ENCODE measurements at places on chromosomes 1 and 21.

DNA sequence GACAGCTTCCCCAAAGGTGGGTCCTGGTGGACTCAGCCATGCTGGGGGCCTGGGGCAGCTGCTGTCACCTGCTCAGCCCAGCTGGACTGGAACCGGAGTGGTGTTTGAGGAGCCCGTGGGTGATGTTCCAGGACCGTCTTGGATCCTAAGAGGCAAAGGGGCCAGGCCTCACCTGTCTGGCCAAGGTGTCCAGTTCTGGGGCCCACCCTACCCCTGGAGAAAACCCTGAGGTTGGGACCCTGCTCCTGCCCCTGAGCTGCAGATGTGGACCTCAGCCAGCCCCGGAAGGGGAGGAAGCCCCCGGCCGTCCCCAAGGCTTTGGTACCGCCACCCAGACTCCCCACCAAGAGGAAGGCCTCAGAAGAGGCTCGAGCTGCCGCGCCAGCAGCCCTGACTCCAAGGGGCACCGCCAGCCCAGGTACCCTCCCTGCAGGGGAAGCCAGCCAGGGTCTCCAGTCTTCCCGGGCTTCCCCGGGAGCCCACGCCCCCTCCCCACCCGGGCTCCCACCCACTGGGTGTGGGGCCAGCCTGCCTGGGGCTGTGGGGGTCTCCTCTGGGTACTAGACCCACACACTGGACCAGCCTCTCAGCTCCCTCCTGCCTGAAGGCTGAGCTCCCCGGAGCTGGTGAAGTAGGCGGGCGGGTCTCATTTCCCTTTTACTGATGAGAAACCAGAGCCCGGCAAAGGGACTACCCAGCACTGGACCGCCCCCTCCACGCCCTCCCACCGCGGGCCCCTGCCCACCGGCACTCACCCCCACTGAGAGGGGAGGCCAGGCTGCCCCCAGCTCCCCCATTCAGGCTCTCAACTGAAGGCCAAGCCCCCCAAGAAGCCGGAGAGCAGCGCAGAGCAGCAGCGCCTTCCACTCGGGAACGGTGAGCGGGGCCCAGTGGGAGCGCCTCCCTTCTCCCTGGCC is 1.3 kb downstream of the AIRE start:
- DNase-seq, result no peak

DNA sequence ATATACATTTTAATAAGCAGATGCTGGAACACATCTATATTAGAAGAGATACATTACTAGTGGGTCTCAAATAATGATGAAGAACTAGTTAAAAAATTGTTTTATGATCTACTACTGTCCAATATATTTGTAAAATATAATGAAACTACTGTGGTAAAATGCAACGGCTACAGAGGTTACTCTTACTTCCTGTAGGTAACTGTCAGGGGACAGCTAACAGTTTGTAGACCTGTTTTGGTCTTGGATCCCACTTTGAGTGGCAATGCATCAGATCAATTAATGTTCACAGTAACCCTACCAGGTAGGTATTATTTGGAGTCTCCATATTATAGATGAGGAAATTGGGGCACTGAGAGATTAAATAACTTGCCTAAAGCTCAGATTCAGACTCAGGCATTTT is 26.7 kb upstream of the MYSM1 start:
- DNase-seq, result no peak

GRCh38 chr1:41048540-41048939 is 27.0 kb upstream of the SLFNL1 start:
- DNase-seq, result no peak

DNA sequence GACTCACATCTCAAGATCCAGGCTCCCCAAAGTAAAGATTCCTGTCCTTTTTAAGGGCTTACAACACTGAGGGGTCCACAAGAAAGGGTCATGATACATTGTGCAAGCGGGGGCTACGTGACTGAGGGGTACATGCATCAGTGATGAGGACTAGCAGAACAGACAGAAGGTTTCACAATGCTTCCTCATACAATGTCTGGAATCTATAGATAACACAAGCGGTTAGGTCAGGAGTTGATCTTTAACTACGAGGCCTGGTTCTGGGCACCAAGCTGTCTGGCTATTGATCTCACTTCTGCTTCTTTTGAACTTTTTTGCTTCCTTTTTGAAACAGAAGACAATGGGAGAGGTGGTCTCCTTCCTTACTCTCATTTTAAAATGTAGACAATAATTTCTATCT is 718.6 kb downstream of the AMY1C start:
- DNase-seq, result no peak

- DNase-seq, result no peak
Measured at GRCh38 chr1:10057796-10058195, 25.0 kb downstream of the UBE4B start.

- no peak for DNase-seq
Measured at GRCh38 chr1:116770625-116771024, 16.4 kb downstream of the CD2 start.

DNA sequence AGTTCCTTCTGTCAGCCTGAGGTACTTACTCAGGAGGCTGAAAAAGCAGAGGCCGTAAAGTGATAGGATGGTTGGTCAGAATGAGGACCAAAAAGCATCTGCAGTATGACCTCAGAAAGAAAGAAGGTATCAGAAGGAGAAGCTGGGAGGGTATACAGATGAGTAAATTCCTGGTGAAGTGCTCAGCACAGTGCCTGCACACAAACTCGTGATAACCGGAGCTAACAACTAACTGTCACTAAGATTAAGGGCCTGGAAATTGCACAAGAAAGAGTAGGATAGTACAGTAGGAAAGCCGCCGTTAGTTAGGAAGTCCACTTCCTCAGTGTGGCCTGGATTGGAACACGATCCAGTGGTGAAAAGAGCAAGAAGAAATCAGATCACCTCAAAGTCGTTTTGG is 62.6 kb downstream of the VPS26C start:
- no peak for DNase-seq

DNA sequence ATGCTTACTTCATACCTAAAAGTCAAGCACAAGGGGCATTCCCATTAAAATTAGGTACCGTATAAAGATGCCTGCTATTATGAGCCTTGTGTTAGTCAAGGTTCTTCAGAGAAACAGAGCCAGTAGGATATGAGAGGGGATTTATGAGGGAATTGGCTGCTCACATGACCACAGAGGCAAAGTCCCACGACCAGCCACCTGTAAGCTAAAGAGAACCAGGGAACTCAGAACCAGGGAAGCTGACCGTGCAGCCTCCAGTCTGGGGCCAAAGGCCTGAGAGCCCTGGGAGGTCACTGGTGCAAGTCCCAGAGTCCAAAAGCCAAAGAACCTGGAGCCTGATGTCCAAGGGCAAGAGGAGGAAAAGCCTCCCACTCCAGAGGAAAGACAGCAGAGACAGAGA is 20.0 kb downstream of the PIGM start:
- no peak for DNase-seq

- no peak for DNase-seq
Measured at GRCh38 chr1:42419126-42419821, 36.5 kb downstream of the ZMYND12 start.

DNA sequence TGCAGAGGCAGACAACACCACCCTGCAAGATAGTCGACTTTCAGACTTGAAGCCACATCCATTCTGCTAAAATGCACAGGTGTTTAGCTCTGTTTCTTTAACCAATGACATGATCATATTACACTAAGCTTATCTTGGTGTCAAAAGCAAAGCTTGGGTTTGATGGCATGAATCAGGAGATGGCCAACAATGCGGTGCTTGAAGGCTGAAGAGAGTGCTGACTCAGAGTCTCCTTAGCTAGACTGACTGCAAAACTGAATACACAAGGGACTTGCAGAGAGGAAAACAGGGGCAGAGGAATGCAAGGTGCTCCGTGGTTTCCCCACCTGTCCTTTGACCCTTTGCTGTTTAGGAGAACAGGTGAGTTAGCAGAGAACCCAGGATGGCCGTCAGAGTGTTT is 262.6 kb downstream of the SIPA1L2 start:
- DNase-seq, result peak; percentile 51

DNA sequence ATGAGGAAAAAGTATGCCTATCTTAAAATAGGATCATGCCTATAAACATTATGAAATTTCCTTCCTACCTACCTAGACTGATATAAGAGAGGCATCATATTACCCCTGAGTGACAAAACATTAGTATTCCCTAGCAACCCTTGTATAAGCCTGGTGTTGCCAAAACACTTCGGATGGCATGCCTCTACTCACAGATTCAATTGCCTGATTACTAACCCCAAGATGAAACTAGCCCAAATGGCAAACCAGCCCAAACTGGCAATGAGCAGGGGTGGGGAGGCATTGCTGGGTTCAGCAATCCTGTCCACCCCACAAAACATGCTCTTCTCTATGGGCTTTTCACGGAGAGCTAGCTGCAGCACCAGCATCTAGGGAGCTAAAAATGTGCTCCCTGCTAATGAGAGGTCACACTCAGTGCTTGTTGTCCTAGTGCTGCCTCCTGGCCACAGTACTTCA is 13.9 kb downstream of the PALMD start:
- DNase-seq, result no peak

DNA sequence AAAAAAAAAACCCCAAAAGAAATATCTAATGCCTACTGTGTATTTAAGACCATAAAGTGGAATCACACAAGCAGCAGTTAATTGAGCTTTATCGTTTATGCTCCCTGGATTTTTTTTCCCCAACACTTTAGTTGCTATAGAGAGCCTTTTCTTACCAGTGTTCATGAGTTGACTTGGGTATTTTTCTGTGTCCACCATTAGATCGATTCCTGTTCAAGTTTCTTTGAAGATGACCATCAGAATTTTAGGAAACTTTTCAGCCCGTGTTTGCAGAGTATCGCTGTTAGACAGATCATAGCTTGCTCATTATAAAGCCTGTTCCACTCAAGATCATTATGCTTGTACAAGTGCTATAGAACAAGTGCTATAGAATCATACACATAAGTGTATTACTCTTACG is 1.5 kb downstream of the RALGPS2 start:
- DNase-seq, result no peak

- DNase-seq, result no peak
Measured at GRCh38 chr1:225712391-225712790, 59.5 kb upstream of the ENAH start.

DNA sequence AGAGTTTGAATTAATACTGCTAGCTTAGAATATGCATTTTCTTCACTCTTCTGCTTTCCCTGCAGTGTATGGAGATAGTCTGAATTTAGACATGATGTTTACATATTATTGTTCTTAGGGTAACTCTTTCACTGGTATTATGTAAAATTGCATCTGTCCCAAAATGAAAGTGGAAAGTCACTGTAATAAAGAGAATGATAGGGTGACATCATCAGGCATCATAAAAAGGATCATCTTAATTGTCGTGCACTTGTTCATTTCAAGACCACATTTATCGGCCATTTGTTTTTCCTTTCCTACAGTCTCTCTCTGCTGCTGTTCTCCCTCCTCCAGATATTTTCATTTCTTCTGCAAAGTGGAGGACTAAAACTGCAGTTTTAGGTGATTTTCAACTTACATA is 61.9 kb upstream of the ZNF281 start:
- DNase-seq, result no peak

DNA sequence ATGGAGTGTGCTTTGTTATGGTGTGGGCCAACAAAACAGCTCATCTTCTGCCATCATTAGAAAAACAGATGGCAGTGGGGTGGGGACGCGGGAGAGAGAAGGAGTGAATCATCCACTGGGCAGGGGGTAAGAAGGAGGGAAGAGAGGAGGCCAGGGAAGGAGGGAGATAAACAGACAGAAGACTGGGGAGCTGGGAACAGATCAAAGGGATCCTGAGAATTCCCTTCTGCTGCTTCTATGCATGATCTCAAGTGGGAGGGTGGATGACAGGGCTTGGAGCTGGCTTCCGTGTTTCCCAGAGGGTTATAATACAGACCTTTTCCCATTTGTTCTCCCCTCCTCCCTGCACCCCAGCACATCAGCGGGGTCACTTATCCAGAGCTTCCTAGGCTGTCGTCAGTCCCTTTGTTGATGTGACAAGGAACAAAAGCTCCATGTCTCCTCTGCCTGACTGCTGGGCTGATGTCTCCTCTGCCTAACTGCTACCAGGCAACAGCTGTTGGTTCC is 338.6 kb downstream of the PAPPA2 start:
- DNase-seq, result peak; percentile 2

DNA sequence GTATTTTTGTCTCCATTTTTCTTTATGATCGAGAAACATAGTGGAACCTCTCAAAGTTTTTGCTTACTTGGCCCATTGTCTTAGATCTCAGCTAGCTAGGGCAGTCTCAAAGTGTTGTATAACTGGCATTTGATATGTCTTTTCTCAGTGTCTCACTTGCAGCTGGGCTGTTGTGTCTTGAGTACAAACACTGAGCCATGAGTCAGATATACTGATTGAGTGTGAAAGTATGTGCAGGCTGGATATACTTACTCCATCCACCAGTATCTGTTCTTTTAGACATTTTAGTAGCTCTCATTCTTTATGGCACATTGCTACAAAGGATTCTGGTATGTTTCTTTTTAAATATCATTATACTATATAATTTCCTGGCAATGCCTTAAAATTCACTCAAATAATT is 14.3 kb upstream of the GPR52 start:
- no peak for DNase-seq

DNA sequence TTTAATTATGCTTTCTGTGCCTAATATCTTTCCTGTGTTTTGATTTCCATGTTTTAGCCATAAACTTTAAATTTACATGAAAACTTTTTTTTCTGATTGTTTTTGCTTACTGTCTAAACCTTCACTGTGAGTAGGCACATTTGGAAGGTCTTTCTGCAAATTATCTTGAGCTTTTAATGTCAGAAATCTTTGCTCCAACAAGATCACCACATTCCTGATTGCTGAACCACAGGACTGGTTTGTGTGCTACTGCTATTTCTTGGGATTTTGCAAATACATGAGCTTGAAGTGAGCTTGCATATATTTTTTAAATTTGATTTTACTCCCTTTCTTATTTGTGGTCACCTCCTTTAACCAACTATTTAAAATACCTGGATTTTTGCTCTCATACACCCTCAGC is 61.3 kb downstream of the PTBP2 start:
- no peak for DNase-seq

DNA sequence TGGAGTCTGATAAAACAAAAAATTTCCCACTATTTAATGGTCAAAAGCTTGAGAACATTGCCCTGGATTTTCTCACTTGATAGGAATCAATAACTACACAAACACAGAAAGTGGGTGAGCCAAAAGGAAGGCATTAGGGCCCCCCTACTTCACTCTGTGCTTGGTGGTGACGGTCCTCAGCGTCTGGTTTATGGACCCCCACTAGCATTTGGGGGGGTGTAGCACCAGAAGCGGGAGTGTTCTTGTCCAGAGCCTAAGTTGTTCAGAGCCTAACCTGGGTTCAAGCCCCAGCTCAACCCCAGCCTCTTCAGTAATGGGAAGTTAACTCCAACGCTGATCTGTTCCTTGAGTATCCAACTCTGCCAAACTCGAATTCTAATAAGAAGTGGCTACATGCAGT is 33.1 kb downstream of the STPG1 start:
- no peak for DNase-seq

DNA sequence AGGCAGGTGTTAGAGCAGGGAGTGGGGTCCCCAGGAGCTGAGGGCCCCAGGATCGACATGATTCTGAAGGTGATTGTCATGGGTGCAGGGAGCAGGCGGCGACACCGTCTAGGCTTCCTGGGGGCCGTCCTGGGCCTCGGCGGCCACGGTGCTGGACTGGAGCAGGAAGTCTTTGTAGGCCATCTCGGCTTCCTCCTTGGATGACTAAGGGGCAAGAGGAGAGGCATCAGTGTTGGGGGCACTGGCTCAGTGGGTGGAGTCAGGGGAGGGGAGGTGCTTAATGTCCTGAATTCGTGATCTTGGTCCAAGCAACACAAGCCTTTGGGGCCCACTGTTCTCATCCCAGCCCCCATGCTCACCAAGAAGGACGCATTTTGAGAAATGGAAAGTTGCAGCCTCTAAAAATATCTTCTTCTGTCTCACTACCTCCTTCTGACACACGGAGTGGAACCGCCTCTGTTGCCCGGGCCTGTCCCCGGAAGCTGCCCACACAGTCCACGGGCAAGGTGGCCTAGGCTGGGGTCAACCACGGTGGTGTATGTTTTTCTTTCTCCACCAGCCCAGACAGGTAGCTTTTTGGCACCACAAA is 8.6 kb upstream of the FCMR start:
- DNase-seq, result no peak

Data from ELF-1 (cell line).